ENCODE measurements at places on chromosomes 3 and 15.

- no peak for DNase-seq
Measured at GRCh38 chr3:22495791-22496190, 707.3 kb upstream of the UBE2E2 start.

- no peak for DNase-seq
Measured at GRCh38 chr15:27468151-27468591, 497.2 kb downstream of the GABRG3 start.

DNA sequence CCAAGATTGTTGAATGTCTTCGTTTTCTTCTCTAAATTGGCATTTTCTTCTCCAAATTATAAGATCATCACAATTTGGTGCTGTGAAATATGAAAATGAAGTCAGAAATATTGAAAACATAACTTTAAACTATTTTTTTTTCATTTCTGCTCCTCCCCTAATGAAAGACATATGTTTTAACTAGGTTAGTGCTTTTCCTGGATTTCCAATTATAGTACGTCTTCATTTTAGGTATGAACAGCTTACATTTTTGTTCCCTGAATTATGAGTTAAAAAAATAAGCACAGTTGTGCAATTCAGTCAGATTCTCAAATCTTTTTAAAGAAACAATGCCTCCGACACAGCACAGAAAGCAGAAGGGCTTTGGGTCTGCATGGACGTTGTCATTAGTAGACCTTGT lies 83.5 kb upstream of the CFAP20DC start:
- no peak for DNase-seq

- no peak for DNase-seq
Measured at GRCh38 chr15:78640527-78641101, 396 bp downstream of the CHRNB4 start.

DNA sequence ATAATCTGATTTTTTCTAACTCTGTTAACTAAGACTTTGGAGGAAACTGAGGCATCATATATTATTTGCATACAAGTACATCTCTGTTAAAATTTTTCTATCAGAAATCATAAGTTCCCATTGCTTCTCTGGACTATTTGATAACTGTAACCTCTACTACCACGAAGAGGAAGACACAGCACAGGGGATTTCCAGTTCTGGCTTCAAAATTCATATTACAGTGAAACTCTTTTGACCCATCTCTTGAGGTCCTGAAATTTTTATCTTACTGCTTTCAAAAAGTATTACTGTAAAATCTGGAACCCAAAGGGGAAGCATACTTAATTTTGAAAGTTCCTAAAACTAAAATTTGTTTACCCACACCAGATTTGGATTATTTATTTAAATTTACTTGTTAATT lies 4.2 kb downstream of the PLSCR1 start:
- no peak for DNase-seq

DNA sequence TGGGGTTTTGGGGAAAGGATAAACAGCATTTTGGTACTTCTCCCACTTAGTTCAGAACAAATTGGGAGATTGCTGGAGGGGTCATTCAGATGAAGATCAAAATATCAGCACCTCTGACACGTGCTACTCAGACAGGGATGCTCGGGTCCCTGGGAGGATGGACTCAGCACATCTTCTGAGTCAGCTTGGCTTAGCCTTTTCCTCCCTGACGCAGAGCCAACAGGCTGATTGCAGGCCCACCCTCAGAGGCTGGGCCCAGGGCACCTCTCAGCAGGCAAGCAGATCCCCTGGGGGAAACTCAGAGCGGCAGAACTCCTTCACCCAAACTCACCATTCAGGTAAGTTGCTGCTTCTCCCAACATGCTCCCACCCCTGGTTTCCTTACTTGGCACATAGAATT lies 304.9 kb downstream of the TLE3 start:
- DNase-seq = no peak

DNA sequence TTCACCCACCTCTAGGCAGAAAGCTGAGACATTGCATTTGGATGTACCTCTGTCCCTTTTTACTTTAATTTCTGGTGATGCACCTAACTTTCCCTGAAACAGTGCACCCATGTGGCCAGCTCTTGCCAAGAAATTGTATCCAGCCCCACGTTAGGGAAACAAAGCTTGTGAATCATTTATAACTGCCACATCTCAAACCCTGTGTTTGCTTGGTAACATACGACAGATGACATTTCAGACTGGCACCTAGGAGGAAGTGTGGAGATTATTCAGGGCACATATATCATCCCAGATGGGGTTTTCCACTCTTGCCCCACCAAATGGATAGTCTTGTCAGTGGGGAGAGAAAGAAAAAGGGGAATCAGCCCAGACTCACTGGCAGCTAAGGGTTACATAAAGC lies 2.1 kb downstream of the CYB561D2 start:
- DNase-seq = no peak
